ENCODE measurements at places on chromosomes 12 and 14. TPM values are rescaled to one million over a fixed set of nuclear protein-coding genes. Genes with fewer than 3 reads are reported as not detected.

DNA sequence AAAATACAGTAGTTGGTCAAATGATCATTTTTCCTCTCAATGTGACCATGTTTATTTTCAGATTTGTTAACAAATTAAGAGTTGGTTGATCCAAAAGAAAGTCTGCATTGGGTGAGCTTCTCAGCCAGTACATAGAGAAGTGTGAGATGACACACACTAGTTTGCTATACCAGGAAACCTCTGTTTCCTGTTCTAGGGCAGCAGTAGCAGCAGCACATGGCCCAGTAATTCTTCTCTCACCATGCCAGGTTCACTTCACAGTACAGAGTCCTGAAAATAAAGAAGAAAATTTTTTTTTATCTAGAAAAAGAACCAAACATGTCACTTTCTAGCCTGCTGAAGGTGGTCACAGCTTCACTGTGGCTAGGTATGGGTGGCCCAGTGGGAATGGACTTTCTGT lies 250.2 kb upstream of the OR4E1 start:
- DNase-seq = no peak

DNA sequence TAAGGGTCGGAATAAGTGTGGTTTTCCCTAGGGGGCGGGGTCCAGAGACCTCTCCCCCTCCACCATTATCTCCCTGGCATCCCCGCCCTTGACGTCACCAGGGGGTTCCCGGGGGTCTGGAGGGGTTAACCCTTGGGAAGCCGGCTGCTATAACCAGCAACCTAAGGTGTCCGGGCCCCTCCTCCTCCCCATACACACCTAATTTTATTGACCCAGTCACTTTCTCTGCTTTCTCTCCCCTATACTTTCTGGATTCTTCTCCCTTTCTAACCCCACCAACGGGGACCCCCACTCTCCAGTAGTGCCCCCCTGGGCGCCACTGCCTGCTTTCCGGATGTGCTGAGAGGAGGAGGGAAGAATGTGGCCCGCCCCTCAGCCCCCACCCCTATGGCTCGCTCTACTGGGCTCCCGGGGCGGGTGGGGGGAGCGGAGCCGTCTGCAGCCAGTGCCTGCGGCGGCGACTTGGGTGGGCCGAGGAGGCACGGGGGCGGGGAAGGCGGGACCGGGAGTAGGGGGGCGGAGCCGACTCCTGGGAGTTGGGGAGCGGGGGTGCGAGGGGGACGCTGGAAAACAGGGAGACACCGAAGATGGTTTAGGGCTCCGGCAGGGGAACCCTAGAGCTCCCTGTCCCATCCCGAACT lies 1.8 kb downstream of the GLI1 start:
- DNase-seq = peak; percentile 71

DNA sequence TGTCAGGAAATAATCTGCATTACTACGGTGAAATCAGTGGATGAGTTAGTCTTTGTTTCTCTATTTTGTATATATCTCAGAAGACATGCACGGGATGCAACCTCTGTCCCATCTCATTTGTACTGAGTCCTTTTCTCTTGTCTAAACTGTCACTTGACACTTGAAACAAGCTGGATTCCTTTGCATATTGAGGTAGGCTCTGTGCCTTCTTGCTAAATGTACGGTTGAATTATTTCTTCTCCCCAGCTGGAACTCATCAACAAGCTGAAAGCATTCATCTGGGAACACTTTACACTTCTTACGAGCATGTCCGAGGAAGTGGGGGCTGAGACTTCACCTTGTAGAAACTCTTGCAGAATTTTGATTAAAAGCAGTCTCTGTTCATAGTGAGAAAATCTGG lies 119.5 kb downstream of the VEZT start:
- DNase-seq = no peak

LMNTD1 gene
- total RNA-seq = not detected

DNA sequence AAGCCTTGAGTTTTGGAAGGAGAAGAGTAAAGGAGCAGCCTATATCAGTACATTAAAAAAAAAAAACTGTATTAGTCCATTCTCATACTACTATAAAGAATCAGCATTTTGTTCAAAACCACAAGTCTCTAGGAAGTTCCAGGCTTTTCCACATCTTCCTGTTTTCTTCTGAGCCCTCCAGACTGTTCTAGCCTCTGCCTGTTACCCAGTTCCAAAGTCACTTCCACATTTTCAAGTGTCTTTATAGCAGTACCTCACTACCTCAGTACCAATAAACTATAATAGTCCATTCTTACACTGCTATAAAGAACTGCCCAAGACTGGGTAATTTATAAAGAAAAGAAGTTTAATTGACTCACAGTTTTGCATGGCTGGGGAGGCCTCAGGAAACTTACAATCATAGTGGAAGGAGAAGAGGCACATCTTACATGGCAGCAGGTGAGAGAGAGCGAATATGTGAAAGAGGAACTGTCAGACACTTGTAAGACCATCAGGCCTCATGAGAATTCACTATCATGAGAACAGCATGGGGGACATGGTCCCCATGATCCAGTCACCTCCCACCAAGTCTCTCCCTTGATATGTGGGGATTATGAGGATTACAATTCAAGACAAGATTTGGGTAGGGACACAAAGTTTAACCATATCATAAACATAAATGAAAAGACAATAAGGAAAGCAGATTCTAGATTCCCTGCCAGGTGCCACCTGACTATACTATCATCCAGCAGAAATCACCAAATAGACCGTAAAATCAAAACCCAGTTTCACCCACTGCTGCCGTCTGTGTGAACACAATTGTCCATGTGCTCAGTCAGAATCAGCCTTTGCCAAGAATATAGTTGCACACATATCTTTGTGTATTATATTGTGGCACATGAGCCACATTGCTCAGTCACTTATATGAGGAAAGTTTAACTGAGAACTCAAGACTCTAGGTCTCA lies 27.8 kb downstream of the TOGARAM1 start:
- DNase-seq = no peak

All from right atrium auricular region (tissue), 2 donors.